Calu3 (cell line): ENCODE measurements at places on chromosomes 3 and 15.
A peak's percentile ranks its signal among the peaks of the same experiment; 100 is the strongest.

DNA sequence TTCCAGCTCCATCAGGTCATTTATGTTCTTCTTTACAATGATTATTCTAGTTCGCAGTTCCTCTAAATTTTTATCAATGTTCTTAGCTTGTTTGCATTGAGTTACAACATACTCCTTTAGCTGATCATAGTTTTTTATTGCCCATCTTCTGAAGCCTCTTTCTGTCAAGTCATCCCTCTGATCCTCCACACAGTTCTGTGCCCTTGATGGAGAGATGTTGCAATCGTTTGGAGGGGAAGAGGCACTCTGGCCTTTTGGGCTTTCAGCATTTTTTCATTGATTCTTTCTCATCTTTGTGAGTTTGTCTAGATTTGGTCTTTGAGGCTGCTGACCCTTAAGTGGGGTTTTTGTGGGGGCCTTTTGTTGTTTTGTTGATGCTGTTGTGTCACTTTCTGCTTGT, 234.6 kb upstream of the CBLB start:
- DNase-seq = no peak

DNA sequence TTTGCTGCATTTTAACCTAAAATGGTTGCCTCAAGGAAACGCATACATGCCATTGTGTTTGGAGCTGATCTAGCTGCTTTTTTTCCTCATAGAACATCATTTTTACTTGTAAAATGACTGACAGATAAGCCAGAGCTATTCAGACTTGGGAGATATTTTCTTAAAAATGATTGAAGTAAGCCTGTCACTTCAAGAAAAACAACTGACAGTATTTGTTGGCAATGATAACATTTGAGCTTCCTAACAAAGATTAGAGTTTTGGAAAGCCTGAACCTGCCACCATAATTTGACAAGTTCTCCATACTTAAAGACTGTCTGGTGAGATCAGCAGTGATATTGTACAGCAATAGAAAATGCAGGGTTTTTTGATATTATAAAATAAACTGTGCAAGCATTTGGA, 27.6 kb upstream of the MRPL3 start:
- DNase-seq = no peak

GRCh38 chr3:24521420-24522145, 26.9 kb upstream of the THRB start:
- peak; percentile 59 for DNase-seq

DNA sequence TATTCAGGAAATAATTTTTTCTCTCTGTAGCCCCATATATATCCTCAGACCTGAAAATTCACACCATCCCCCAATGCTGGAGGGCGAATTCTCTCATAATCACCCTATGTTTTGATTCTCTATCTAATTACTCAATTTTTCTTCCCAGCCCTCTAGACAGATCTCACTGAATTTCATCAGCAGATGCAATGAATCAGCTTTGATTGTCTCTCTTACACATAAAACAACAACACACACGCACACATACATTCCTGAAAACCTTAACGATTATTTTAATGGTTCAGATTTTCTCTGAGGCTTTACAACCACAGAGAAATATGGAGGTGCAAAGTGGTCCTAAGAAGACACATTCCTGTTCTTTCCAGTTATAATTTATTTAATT, 11.1 kb downstream of the RBMS3 start:
- DNase-seq = no peak

DNA sequence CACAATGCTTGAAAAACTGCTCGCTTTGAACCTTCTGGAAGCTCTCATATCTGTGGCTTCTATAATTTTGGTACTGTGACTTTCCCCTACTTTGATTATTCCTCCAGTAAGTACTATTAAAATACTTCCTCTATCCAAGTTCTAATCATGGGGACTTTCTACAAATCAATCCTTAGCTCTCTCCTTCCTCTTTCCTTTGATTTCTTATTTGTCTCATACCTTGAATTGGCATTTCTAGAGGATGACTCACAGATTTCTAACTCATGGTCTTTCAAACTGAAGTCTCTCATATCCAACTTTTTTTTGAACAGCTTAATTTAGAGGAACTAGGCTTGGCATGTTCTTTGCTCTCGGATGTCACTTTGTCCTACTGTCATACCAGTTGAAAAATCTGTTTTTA, 241.8 kb downstream of the TBC1D5 start:
- no peak for DNase-seq

DNA sequence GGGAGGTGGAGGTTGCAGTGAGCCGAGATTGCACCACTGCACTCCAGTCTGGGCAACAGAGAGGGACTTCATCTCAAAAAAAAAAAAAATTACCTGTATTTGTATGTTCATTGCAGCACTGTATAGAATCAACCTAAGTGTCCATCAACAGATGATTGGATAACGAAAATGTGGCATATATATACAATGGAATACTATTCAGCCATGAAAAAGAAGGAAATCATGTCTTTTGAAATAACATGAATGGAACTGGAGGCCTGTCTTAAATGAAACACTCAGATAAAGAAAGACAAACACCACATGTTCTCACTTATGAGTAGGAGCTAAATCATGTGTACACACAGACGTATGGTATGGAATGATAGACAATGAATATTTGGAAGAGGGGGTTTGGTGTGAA, 59.4 kb upstream of the MEF2A start:
- no peak for DNase-seq

DNA sequence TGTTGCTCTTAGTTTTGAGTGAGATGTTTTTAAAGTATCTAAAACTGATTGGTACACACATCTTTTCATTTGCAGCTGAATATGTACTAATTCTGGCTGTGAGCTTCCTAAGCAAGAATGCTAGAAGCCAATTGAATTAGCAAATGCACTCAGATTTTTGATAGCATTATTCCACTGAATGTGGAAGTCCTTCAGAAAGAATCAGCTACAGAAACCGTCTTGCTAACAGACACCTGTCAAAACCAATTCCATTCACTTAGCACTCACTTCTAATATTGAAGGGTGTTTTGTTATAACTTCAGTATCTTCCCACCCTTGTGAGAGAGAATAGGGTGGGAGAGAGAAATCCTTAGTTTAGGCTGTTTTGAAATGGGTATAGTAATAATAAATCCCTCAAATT, 317.7 kb downstream of the IL5RA start:
- no peak for DNase-seq

DNA sequence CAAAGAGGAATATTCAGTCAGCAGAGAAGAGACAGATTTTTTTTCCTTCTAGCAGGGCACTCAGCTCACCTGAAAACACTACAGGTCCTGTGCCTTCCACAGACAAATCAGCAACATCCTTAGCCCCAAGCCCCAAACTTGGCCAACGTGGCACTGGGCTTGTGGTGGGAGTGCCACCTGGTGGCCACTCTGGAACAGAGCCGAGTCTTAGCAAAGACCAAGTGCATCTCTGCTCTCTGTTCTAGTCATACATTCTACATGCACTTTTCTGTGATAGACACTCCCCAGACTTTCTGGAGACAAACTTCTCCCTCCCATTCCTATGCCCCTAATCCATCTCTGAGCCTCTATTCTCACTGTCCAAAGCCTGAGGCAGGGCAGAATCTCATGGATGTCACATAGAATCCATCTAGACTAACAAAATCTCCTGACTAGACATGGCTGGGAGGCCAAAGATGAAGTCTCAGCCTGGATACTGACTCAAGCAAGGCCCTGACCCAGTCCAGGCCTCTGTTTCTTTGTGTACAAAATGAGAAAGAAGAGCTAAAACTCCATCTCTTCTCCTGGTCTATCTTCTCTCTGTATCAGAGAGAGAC, 5.1 kb upstream of the SEMA7A start:
- DNase-seq = peak; percentile 87

GRCh38 chr3:147921051-147921450, 511.9 kb downstream of the ZIC1 start:
- DNase-seq = no peak

DNA sequence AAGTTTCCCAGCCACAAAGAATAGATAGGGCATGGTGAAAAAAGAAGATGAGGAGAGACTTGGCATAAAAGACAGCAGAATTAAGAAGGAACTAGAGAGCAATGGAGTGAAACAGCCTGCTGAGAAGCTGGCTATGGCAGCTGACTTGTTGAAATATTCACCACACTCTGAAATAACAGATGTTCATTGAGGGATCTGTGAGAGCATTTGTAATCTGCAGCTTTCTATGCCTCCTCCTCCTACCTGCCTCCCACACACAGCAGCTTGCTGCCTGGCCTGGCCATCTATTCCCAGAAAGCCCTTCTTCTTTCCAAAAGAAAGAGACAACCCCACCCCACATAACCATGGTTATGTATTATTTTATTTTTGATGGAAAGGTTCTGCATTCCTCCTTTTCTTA, 303.9 kb downstream of the GAP43 start:
- no peak for DNase-seq
